Non-pigmented ciliary epithelial cell (primary cell): ENCODE measurements at places on chromosomes 5 and 9.

GRCh38 chr9:96021551-96022444 is 146.3 kb downstream of the ERCC6L2 start:
- DNase-seq: no peak

GRCh38 chr5:5191906-5192305 is 51.8 kb downstream of the ADAMTS16 start:
- no peak for DNase-seq

DNA sequence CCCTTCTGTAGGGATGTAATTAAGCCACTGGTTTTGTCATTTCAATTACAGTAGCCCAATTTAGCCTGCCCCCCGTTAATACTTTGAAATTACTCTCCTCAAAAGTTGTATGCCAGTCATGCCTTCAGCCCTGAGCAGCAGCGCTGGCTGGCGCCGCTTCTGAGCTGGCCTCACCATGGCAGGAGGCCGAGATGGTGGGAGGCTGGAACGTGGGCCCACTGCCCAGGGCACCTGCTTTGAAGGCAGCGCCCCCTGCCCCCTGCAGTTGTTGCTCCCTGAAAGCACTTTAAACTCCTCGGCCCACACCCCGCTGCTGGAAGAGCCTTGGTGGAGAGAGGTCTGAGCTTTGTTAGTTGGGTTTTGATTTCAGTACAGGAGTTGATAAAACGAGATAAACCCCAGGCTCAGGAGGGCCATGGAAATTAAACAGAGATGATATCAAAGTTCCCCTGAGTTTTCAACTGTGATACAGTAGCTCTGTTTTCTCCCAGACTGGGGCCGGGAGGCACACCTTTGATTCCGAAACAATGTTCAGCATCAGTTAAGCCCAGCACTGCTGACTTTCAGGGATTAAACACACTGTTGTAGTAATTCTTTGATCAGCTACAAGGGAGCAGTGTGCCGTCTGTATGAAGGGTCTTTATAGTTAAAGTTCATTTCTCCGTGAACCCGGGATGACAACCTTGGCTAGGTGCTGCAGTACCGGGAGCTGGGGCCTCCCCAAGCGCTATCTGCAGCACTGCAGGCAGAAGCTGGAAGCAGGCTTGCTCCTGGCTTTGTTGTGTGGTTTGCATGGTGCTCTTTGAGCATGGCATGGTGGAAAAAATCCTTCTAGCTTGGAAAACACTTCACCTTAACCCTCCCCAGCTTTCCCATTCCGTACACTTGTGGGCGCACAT is 9.5 kb downstream of the MVB12B start:
- DNase-seq: no peak

- DNase-seq: peak; percentile 49
Observed at GRCh38 chr9:7320139-7320538, 479.4 kb downstream of the DMAC1 start.

GRCh38 chr9:113368982-113369854 is 7.6 kb downstream of the HDHD3 start:
- no peak for DNase-seq

DNA sequence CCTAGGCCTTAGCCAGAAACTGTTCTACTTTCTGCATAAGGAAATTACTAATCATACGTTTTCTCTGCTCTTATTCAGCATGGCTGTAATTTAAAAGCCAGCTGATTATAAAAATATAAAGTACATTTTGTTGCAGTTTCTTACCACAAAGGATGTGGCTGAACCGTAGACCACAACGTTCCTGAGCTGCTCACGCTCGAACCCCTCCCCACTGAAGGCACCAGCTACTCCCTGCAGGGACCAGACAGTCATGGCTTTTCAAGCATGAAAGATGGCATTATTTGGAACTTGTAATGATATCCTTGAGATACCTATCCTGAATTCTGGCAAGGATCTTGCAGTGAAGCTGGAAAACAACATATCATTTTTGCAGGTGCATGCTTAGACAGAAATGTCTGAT is 91.8 kb upstream of the DMRT1 start:
- no peak for DNase-seq

GRCh38 chr9:136400038-136400834 is at the start of gene SNAPC4:
TSS of gene SNAPC4 (minus strand) at chr9:136400170. CDS start at chr9:136398428, 1,742 bp downstream.
- DNase-seq: peak; percentile 8

GRCh38 chr5:62083247-62083646 is 222.8 kb upstream of the KIF2A start:
- DNase-seq: no peak

DNA sequence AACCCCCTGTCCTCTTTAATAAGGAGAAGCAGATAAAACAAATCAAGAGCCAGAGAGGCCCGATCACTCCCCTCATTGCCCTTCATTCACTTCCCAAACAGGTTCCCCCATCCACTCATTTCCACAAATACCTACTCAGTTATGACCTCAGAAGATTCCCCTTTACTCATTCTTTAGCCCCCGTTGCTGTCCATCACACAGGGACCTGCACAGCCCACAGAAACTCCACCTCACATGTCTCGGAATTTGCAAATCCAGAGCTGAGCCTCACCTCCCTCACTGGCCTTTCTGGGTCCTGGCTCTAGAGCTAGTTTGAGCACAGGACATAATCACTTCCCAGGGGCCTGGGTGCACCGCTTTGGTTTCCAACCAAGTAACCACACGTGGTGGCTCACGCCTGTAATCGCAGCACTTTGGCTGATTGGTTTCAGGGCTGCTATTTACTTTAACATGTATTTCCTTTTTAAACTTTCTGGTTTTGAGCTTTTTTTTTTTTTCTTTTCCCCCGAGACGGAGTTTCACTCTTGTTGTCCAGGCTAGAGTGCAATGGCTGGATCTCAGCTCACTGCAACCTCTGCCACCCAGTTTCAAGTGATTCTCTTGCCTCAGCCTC is 17.8 kb downstream of the ATP6V0E1 start:
- no peak for DNase-seq

GRCh38 chr9:134236001-134236421 is 71.6 kb upstream of the RNU6ATAC start:
- no peak for DNase-seq

- DNase-seq: no peak
Observed at GRCh38 chr5:107294211-107294550, 376.6 kb downstream of the EFNA5 start.

DNA sequence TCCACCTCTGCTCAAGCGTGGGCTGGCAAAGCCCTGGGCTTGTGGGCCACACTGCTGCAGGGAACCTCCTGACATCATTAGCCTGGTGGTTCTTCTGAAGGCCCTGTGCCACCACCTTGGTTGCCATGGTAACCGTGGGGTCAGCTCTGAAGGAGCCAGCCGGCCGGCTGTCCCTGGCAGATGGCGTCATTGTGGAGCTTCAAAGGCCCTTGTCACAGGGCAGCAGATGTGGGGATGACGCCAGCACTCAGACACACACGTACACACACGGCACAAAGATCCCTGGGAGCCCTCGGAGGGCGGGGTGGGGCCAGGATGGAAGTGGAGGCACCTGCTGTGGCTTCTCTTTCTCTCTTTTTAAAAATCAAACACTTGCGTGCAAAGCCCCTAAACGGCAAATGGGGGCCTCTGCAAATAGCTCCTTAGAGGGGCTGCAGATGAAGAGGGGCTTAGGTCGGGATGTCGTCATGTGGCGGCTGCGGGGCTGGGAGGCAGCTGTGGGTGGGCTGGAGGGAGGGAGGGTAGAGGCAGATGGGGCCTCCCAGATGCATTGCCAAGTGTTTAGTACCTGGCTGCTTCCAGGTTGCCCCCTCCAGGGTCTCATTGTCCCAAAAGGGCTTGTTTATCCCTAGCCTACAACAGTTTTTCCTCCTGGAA is 19.5 kb upstream of the RPL26L1 start:
- DNase-seq: no peak

GRCh38 chr5:81409896-81410295 is 16.0 kb upstream of the ACOT12 start:
- DNase-seq: no peak

GRCh38 chr5:159103086-159103485 is 3.4 kb upstream of the EBF1 start:
- DNase-seq: no peak

DNA sequence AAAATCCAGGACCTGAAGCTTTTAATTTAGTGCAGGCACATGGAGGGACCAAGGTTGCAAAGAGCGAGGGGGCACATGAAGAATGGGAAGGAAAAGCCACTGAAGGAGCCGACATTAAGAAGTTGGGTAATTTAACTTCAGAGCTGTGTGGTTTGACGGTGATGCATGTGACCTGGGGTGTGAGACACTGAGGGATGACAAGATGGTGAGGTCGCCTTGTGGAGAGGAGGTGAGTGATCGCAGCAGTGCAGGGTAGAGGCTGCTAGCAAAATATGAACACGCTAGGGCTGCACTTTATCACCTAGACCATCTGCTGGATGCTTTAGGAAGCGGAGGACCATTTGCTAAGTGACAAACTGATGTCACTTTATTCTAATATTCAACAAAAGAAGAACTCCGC is 339.0 kb upstream of the KIF2A start:
- DNase-seq: no peak

DNA sequence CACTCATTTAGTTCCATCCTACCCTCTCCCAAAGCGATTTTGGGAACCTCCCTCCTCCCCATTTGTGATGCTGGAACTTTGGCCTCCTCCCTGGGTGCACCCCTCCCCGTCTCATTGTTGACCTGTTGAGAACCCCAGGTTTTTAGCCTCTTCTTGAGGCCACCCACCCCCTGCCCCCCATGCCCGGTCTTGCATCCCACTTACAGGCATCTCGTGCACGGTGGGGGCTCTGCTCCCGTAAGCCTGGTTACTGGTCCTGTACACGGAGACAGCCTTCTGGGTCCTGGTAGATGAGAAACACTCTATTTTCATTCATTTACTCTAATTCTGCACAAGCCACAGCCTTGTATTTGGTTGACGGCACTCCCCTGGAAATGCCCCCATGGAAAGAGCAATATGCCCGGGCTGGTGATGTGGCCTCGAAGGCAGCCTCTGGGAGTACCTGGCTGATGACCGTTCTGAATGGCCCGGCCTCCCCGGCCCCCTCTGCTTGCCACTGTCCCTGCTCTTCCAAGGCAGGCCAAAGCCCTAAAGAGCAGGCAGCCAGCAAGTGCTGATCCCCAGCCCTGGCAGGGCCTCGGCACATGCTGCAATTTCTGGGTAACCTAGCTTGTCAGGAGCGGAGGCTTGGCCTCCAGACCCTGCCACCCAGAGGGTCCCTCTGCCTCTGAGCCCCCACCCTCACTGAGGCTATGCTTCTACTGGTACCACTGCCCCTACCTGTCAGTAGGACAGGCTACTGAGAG is 1.9 kb upstream of the MRPS2 start:
- no peak for DNase-seq

DNA sequence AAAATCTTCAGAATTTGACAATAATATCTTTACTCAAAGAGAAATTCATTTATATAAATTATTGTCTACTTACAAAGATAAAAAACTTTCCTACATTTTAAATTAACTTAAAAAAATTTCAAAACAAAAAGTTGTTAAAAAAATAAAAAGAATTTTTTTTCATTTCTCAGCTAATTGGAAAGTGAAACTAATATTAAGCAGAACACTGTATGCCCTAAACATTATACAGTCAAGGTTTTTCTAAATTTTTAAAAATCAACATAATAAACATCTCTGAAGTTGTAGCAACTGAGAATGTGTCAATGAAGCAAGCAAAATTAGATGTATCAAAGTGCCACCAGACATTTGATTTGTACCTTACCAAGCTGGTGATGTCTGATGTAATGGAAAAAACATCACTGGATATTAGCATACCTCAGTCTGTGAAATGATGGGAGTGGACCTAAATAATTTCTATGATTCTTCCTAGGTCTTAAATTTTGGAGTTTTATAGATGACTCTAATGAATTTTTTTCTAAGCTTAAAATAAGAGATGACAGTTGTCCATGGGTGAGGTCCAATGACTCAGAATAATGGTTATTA is 290.1 kb downstream of the ADAMTS6 start:
- no peak for DNase-seq

- no peak for DNase-seq
Observed at GRCh38 chr5:133977161-133977787, 8.8 kb upstream of the C5orf15 start.

DNA sequence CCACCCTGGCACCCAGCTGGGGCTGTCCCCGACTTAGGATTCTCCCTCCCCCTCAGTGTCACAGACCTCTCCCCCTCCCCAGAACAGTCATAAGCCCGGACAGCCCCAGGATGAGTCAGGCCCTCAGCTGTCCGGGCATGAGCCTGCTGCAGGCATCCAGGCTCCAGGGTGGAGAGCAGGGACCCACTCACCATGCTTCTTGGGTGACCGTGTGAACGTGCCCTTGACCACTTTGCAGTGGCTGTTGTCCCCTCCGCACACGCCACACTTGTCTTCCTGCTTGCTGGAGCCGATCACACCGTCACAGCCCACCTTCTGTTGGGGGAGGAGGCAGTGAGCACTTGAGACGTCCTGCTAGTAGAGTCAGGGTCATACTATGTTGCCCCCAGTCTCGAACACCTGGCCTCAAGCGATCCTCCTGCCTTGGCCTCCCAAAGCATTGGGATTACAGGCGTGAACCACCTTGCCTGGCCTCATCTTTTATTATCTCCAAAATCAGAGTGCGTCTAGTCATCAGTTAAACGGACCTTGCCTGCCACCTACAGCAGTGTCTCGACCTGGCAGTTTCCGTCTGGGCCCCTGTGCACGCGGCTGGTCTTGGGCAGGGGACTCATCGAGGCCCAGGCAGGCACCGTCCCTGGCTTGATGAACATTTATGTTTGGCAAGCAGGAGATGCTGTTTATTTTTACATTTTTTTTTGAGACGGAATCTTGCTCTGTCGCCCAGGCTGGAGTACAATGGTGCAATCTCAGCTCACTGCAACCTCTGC is 72.6 kb downstream of the ZNF354C start:
- DNase-seq: no peak

DNA sequence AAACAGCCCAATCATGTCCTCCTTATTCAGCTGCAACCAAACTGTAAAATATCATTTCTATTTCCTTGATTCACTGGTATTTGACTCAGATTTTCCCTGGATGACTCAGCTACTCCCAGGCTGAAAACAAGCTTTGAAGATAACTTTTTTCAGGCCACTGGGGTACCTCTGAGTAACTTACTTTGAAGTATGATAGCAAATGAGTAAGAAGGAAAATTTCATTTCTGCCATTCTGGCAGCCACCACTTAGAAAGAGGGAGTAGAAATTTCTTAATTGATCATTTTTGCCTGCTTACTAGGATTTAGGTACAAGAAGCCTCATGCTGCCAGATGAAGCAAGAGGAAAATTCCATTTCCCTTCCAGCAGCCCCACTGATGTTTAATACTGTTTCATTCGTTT is 247.4 kb downstream of the PRELID2 start:
- peak; percentile 84 for DNase-seq

DNA sequence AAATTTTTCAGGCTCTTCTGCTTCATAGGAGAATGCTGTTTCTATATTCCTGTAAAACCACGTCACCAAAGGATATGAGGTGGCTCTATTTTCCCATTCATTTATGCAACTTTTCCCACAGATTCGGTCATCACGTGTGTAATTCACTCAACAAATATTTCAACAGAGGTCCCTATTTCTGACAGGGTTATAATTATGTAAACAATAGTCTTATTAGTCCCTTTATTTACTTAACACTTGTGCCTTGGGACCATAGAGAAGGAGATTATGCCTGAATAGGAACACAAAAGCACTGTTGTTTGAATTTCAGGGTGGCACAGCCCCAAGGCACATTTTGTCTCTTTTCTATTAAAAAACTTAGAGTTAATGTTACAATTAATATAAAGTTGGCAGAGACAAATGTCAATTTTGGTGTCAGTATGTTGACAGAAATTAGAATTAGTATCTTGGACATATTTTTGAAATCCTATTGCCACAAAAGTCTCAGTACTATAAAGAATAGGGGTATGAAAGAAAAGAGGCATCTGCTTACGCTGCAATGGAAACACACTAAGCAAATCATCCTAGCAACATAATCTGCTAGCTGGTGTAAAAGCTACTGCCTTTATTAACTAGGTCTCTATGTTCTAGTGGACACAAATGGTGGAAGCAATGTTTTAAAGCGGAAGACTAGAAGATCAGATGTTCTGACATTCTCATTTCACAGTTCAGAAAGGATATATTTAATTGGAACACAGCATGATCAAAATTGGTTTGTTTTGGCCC is 229.1 kb upstream of the TBCA start:
- DNase-seq: peak; percentile 32
